T-cell (primary cell): ENCODE measurements at places on chromosomes 11 and 22.

- no peak for DNase-seq
Measured at GRCh38 chr11:131423688-131424087, 53.3 kb downstream of the NTM start.

DNA sequence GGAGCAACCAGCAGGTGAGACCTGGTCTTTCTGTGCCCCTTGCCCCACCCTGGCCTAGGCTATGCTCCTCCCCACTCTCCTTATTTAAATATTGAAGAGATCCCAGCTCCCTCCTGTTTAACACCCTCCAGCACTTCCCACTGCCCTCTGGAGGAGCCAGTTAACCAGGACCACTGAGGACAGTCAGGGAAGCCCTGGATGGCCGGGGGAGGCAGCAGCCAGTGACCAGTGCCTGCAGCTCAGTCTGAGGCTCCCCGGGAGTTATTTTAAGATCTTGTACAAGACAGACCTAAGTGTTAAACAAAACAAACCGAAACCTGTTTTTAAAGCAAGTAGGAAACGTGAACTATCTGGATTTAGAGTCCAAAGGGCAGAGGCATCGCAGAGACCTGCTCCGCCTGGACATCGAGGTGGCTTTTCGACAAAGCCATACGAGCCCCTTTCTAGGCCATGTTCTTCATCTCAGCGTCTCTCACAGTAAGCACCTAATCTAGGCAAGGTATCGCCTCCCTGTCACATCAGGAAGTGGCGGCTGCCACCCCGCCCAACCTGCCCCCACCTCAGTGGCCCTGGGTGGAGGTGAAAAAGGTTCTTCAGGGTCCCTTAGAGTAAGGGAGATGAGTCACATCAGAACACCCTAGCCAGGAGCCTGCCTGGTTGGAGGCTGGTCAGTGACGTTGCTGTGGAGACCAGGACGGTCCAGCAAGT is 35.2 kb downstream of the TRMU start:
- DNase-seq, result peak; percentile 47

DNA sequence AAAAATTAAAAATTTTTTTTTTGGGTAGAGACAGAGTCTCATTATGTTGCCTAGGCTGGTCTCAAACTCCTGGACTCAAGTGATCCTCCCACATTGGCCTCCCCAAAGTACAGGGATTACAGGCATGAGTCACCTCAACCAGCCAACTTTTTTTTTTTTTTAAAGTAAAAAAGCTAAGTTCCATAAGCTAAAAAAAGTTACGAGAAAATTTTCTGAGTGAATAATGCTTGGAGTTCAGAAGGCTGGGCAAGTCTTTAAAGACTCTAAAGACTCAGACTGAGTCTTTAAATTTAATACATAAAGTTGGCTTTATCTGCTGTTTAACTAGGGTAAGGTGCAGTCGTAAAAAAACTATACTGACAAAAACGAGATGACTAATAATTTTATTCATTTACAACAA is 5.6 kb downstream of the DDX6 start:
- no peak for DNase-seq

DNA sequence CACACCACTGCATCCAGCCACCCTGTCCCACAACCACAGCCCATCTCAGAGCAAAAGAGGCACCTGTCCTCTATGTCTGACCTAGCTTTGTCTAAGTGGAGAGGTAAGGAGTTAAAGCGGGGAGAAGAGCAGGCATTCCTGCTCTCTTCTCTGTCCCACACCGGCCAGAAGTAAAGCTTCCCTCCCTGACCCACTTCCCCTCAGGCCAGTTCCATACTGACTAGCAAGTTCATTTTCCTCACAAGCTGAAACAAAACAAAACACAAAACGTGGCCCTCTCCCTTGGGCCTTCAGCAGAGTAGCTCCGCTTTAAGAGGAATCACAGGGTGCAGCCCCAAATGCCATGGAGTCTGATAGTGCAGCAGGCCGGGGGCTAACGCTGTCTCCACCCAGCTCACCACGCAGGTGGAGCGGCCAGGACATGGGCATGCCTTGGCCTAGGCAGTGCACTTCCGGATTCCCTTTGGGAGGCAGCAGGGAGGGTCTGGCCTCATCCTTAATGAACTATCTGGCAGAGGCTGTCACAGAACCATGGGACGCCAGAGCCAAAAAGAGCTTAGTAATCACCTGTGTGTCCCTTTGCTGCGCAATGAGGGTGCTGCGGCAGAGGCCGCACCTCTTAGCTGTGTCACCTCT is 34.0 kb downstream of the FLI1 start:
- no peak for DNase-seq

DNA sequence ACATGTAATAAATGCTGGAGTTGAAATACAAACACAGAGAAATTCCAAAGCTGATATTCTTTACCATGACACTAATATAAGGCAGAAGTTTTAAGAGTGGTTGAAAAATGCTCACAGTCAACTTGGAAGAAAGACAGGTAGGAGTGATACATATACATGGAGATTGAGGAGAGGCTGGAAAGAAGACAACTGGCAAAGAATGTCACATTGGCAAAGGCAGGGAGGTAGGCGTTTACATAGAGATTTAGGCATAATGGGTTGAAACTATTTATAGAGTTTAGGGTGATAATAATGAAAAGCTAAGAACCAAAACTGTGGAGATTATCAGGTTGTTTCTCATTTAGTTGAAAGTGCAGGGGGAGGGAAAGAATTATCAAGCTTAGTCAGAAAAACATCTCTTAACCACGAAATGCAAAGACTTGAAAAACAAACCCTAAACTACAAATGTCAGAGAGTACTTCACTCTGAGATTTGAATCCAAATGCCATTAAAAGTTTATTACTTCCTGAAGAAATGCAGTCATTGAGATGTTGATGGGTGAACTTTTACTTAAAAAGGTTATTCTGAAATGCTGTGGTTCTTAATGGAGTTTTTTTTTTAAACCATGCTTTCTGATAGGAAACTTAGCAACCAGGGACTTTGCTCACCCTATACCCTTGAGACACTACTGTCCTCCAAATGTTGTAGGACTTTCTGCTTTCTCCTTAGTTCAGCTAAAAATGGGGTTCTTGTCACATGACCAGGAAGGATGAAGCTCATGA is 138.4 kb upstream of the CCDC90B start:
- DNase-seq, result no peak

- DNase-seq, result no peak
Measured at GRCh38 chr22:22180738-22181285, 63.8 kb upstream of the VPREB1 start.

GRCh38 chr11:102640946-102641345 is 15.8 kb upstream of the MMP20 start:
- no peak for DNase-seq

DNA sequence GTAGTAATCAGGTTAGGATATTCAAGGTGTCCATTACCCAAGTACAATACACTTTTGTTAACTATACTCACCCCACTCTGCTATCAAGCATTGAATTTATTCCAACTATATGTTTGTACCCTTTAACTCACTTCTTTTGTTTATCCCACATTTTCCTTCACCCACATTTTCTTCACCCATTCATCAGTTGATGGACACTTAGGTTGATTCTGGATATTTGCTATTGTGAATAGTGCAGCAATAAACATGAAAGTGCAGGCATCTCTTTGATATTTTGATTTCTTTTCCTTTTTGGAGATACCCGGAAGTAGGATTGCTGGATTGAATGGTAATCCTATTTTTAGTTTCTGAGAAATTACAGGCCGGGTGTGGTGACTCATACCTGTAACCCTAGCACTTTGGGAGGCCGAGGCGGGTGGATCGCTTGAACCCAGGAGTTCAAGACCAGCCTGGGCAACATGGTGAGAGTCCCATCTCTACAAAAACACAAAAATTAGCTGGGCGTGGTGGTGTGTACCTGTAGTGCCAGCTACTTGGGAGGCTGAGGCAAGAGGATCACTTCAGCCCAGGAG is 6.5 kb downstream of the TMEM25 start:
- no peak for DNase-seq

DNA sequence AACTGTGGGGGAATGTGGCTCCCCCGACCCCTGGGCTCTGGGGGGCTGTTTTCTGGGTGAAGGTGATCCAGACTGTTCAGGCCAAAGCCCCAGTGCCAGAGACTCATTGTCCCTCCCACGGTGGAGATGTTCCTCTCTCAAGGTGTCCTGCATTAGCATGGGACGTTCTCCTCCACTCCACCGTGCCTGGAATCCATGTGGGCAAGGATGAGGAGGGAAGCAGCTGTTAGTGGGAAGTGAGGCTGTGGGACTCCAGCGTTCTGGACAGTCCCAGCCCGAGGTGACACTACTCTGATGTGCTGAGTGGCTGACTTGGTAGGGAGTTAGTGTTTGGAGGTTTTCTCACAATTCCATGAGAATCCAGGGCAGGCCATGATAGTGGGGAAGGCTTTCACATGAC is 31.4 kb upstream of the CLDN5 start:
- DNase-seq, result no peak

DNA sequence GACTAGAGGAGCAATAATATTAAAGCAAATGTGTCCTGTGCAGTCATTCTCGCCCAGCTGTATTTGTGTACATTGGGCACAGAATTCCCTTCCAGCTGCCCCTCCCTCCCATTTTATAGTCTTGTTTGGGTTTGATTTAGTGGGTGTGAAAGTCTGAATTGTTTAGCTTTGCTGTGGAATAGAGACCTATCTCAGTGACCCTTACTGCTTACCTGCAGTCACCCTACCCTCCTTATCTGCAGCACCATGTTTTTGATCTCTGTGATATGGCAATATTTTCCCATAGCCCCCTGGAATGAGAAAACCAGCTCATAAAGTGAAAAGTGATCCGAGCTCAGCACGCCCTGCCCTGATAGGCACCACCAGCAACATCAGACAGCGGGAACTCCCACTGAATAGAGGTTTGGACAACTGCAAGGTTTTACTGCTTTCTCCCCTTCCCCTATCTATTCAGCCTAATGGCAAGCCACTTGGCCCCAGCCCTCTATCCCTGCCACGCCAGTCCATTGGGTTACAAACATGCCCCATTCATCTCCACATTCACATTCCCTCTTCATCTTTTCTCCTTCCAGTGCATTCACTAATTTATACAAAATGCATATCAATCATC is 199.0 kb downstream of the ETS1 start:
- no peak for DNase-seq

GRCh38 chr22:45911601-45912271 is 65.2 kb downstream of the WNT7B start:
- no peak for DNase-seq

DNA sequence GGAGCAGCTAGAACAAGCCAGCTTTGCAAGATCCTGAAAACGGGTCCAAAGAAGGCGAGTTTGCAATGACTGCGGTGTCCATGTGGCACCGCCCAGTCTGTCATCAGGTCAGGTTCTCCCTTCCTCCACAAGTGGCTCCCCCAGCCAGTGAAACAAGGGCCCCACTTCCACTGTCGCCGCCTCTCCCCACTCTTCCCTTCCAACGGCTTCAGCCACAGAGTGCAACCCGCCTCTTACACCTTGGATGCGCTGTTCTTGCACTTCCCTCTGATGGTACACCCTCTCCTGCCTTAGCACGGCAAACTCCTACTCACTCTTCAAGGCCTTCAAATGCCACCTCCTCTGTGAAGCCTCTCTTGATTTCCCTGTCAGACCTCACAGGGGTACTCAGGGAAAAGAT is 10.8 kb upstream of the TCF20 start:
- no peak for DNase-seq

DNA sequence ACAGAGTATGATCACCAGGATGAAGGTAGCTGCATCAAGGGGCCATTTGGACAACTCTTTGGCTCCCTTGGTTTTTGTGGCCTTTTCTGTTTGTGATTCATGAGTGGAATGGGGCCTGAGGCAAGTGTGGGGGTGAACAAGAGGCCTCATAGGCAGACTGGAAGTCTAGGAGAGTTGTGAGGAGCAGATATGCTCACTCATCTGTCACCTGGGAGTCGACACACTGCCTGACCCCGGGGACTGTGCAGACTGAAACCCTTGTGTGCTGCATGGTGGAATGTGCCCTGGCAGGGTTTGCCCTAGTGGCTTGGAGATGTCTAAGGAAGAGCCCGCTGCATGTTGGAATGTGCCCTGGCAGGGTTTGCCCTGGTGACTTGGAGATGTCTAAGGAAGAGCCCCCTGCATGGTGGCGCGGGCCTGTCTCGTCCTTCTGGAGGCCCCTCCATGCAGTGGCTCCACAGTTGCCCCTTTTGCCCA is 60.0 kb downstream of the MED15 start:
- no peak for DNase-seq

DNA sequence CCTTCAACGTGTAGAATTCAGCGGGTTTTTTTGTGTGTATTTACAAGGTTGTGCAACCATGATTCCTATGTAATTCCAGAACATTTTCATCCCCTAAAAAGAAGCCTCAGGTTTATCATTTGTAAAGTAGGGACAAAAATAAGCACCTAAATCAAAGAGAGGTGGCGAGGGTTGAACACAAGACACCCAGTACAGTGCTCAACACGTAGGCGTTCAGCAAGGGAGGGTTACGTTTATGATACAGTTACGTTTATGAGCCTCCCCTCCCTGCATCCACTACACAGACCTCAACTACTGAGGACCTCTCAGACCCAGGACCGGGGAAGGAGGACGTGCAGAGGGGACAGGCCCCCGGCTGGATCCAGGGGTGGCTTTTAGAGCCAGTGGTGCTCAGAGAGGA is 44.7 kb downstream of the FLRT1 start:
- DNase-seq, result no peak

DNA sequence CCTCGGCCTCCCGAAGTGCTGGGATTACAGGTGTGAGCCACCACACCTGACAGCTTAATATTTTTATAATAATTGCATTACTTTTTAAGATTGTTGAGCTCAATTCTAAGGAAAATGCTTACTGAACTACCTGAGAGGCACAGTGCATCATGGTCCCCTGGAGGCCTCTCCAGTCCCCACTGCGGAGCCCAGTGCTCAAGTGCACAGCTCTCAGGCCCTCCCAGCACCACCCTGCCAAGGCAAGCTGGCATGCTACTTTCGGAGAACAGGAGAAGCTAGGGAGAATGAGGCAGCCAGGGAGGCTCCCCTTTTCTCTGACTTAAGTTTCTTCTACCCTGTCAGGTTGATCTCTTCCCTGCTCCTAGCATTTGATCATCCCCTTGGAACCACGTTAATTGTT is 64.2 kb upstream of the CECR2 start:
- no peak for DNase-seq

DNA sequence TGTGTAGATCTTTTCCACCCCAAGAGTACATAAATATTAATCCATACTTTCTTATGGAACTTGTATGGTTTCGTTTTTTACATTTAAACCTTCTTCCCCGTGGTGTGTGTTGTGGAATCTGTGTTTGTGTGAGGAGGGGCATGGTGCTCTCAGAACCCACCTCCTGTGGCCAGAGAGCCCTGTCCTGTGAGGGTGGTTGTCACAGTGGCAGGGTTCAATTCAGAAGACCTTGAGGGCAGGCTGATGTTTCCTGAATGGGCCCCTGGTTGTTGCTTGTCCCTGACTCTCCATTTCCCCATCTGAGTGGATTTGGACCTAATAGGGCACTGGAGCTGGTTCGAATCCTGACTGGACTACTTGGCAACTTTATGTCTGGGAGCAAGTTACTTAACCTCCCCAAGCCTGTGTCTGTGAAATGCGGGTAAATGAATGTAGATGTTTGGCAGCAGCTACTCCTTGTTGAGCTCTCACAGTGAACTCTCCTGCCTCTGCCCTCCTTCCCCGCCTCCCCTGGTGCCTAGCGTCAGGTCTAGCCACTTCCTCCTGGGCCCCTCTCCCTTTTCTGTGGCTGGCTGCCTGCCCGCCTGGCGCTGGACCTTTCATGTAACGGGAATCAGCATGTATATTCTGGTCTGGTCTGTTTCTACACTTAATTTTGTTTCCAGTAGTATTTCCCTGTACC is 7.3 kb downstream of the NEAT1 start:
- DNase-seq, result peak; percentile 35
